ENCODE measurements at places on chromosomes 2 and 18.

- DNase-seq: no peak
These were observed 24.4 kb downstream of the SAP130 start for GRCh38 chr2:128003463-128003862.

DNA sequence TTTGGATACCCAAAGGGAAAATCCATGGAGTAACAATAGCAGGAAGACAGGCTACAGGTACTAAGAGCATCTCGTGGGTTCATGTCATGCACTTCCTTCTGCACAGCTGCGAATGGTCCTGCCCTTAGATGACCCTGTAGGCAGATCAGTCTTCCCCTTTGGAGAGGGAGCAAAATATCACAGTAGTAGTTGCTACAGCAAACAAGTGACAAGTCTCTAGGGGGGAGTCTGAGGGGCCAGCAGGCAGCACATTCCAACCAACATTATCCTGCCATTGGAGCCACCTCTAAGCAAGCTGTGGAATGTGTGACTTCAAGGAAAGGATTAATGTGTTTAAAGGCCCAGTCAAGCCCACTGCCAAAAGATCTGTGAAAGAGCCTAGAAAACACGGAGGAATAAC lies 273.2 kb upstream of the PARD3B start:
- no peak for DNase-seq

DNA sequence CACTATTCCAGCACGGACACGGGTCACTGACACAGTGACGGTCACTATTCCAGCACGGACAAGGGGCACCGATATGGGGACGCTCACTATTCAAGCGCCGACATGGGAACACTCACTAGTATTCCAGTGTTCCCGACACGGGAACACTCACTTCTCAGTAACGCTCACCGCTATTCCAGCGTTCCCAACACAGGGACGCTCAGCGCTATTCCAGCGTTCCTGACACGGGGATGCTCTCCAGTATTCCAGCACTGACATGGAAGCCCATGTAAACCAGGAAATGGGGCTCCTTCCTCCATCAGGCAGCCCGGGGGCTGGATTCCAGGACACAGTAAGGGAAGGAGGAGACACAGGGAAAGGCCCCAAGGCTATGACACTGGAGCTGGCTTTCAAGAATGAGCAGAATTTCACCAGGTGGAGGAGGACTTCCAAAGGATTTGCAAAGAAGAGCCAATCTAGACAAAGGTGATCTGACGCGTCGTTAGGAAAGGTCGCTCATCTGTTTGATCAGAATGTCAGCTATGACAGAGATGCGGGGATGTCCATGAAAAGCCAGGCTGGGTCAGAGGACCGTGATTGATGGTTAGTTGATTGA lies 196.1 kb downstream of the EIPR1 start:
- DNase-seq: no peak

DNA sequence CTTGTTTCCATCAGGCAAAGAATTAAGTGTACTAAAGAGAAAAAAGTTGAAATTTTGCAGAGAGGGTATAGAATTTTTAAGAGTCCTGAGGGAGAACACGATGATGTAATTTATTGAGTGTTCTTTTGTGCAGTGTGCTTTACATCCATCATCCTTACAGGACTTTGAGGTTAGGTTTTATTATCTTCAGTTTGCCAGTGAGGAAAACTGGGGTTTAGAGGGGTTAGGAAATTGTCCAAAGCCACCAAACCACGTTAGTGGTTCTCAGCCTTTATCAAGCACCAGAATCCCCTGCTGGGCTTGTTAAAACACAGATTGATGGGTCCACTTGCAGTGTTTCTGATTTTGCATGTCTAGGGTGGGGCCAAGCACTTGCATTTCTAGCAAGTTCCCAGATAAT lies 277.5 kb downstream of the KCNS3 start:
- DNase-seq: no peak

- DNase-seq: no peak
These were observed 95.0 kb upstream of the CCDC68 start for GRCh38 chr18:55054021-55054990.

DNA sequence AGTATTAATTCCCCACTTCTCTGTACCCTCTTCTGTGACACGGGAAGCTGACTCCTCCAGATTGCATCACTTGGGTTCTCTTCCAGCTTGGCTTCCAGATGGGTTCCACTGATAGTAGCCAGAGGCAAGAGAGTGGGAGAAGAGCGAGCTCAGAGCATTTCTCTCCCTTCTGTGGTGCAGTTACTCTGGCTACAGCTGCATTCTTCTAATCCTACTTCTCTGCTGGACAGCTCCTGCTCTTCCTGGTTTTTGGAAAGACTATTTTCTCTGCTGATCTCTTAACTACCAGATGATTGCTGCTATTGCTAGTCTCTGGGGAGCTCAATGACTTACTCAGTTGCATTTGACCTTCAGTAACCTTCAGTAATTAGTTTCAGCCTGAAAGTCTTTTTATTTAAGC lies 187.5 kb upstream of the MAP2 start:
- no peak for DNase-seq

GRCh38 chr2:119111115-119111975 lies 47.2 kb downstream of the C1QL2 start:
- no peak for DNase-seq

DNA sequence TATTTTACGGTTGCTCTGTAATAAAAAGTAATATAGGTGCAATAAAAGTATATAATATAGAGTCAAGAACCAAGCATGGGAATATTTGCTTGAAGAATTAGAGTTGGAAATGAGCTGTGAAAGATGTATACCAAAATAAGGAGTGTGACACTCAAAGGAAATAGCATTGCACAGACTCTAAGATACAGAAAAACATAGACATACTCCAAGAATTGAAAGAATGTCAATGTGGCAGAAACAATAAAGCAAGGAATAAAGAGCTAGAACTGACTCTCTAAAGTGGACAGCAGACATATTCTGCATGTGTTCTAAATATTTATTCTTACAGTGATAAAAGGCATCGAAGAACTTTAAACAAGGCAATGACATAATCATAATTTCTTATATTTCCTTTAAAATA lies 561.1 kb upstream of the SETBP1 start:
- no peak for DNase-seq
